ENCODE measurements at places on chromosomes 7 and 10. TPM values are rescaled to one million over a fixed set of nuclear protein-coding genes. Genes with fewer than 3 reads are reported as not detected.

The KCNH2 gene
- polyA plus RNA-seq: 1.2 TPM

The MET gene
- 1.8 TPM for polyA plus RNA-seq

The PLAU gene
- 3.6 TPM for polyA plus RNA-seq

The ODAD2 gene
- not detected for polyA plus RNA-seq

The BTRC gene
- polyA plus RNA-seq: 2.4 TPM

The TMEM273 gene
- polyA plus RNA-seq: 5.4 TPM

The NUTM2E gene
- not detected for polyA plus RNA-seq

The ZPBP gene
- not detected for polyA plus RNA-seq

The CCL26 gene
- 3.0 TPM for polyA plus RNA-seq

The DPYSL4 gene
- under 0.01 TPM for polyA plus RNA-seq

The REEP3 gene
- polyA plus RNA-seq: 10.2 TPM

The H2BK1 gene
- not detected for polyA plus RNA-seq

The FZD8 gene
- 0.92 TPM for polyA plus RNA-seq

The TRIM50 gene
- polyA plus RNA-seq: 3.0 TPM

The TAS2R3 gene
- polyA plus RNA-seq: not detected
